COLO829 (cell line): ENCODE measurements at places on chromosomes 7 and 10.

- DNase-seq: no peak
Observed at GRCh38 chr7:2369139-2369538, 14.5 kb downstream of the EIF3B start.

GRCh38 chr7:94429153-94429552, 34.5 kb downstream of the COL1A2 start:
- no peak for DNase-seq

DNA sequence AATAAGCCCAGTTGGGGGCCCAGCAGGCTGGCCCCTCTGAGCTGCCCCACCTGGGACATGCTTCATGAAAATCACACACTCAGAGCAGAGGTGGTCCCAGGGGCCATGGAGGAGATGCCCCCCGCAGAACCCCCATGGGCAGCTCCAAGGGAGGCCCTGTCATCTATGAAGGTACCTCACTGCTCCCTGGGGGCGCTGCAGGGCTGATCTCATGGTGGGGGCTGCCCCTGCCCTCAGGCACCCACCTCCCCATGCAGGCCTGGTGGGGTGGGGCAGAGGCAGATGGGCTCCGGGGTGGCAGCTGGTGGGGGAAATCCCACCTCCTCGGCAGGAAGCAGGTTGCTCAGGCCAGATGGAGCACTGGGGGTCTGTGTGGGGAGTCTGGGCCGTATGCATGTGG, 60.5 kb downstream of the YKT6 start:
- DNase-seq: no peak

DNA sequence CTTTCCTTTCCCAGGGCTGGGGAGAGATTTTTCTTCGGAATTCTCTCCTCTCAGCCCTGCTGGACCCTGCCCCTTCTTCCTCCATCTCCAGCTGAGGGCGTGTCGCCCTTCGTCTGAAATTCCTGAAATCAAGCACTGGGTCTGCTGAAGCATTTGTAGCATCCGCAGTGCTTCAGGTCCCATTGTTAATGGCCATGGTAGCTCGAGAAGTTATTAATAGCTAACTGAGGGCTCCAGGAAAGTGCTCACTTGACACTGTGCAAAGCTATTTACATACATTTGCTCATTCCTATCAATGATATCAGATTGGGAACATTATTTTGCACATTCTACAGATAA, 515 bp downstream of the FAM149B1 start:
- DNase-seq: peak; percentile 18

- no peak for DNase-seq
Observed at GRCh38 chr7:85060696-85061095, 126.2 kb downstream of the SEMA3D start.

- peak; percentile 50 for DNase-seq
Observed at GRCh38 chr10:126634911-126635310, 35.6 kb downstream of the C10orf90 start.

- DNase-seq: no peak
Observed at GRCh38 chr7:47942132-47942531, 6.1 kb downstream of the PKD1L1 start.

DNA sequence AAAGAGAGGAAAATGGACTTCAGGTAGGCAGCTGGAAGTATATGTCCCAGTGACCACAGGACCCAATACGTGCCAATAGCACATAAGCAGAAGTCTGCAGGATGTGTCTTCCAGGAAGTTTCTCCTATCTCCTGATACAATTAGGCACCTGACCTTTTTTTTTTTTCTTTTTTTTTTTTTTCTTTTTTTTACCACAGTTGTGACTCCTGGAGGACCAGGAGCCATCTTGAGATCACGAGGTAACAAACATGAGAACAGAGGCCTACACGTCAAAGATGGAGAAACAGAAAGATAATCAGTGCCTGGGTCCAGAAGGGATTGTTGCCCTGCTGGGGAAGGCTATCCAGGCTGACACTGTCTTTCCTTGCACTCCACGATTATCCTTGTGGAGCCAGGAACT, 312.4 kb upstream of the NEBL start:
- DNase-seq: no peak

GRCh38 chr7:2118630-2119190, 114.0 kb downstream of the MAD1L1 start:
- no peak for DNase-seq

- no peak for DNase-seq
Observed at GRCh38 chr7:96657347-96658021, 52.2 kb downstream of the SEM1 start.

DNA sequence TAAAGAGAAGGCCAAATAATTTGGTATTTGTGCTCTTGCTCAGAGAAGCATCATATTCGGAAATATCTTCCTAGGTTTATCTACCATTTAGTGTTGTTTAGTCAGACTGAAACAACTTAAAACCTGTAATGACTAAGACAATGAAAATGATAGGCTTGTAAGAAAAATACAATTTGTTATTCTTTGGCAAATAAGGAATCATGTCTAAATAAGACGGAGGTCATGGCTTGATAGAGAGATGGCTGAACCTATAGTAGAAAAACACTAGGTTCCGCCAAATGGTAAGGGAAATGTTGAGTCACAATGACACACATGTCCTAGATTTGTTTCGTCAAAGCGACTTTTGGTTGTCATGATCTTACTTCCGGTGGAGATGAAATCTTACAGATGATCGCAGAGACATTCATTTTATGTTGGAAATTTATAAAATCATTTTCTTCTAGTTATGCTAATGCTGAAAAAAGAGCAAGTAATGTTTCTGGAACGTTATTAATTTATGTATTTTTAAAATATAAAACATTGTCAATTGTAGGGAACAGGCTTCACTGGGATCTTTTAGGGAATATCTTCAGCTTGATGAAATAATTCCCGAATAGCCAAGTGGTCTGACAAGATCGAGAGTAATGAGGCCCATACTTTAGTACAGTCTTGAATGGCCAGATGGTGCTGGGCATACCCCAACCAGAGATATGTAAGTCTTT, 1.0 kb downstream of the SRGN start:
- no peak for DNase-seq

DNA sequence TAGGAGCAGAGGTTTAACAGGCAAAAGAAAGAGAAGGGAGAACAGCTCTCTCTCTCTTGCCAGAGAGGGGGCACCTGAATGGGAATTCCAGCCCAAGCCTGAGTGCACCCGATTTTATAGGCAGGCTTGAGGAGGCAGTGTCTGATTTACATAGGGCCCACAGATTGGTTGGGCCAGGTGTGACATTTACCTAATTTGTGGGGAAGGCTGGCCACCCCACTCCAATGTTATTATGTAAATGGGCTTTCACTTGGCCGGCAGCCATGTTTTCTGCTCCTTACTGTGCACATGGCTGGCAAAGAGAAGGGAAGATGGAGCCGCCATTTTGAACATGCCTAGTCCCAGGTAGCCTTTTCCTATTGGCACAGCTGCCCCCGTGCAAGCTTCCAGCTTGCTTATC, 735.5 kb upstream of the AUTS2 start:
- DNase-seq: no peak

DNA sequence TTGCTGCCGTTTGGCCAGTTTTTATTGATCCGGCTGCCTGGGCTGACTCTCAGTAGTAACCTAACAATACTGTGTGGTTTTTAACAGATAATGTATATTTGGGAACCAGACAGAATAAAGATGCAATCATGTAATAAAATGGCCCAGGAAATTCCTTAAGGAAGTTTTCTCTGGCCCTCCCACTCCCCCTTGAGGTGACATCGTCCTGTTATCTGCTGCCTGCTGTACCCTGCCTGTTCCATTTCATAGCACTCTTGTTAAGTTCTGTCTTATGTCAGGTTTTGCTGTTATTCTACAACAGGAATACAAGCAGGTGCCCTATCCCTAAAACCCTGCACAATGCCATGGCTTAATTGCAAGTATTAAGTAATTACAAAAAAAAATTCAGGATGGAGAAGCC, 12.5 kb downstream of the ITGB8 start:
- no peak for DNase-seq

- no peak for DNase-seq
Observed at GRCh38 chr10:22640359-22640758, 74.0 kb downstream of the PIP4K2A start.

GRCh38 chr10:124287071-124287685, 131.5 kb downstream of the OAT start:
- no peak for DNase-seq

GRCh38 chr10:44985175-44985681, 6.6 kb upstream of the DEPP1 start:
- DNase-seq: no peak

GRCh38 chr7:139570119-139570518, 46.6 kb downstream of the CLEC2L start:
- no peak for DNase-seq

DNA sequence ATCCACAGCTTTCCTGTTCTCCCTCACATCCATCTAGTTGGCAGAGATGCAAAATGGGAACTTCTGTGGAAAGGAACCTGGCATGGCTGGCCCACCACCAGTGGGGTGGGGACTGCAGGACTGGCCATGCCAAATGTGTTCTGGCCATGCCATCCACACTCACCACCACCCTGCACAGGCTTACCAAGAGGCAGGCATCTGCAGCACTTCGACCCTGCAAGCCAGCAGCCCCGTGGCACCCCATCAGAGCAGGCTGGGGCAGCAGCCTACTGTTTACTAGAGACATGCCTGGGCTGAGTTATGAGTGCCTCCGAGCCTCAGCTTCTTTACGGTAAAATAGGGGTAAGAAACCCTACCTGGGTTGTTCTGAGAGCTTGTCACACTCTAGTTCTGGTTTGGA, 313.1 kb downstream of the PLXNA4 start:
- DNase-seq: no peak

DNA sequence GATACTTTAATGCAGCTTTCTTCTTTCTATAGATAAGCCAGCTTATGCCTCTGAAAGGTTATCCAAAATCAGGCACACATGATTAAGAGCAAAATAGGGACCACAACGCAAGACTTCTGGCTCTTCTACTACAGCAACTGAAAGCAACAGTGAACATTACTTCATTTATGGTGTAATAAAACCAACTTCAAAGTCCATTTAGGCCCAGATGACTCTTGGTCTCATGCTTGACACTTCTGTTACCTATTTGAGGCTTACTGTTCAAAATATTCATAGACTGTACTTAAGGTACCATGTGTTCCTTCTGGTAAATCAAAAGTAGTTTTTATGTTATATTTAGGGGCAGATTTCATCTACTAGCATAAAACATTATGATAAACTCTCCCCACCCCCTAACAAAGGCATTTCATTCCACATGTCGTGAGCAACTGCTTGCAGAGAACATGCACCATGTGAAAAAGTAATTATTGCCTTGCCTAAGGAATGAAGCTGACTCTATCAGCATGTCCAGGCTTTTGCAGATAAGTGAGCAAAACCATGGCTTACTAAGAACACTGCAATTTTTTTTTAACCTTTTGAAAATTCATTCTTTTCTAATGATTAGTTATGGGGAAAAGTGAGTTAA, 154.9 kb upstream of the ITGB1 start:
- no peak for DNase-seq

GRCh38 chr7:122054393-122054792, 89.7 kb downstream of the AASS start:
- no peak for DNase-seq

DNA sequence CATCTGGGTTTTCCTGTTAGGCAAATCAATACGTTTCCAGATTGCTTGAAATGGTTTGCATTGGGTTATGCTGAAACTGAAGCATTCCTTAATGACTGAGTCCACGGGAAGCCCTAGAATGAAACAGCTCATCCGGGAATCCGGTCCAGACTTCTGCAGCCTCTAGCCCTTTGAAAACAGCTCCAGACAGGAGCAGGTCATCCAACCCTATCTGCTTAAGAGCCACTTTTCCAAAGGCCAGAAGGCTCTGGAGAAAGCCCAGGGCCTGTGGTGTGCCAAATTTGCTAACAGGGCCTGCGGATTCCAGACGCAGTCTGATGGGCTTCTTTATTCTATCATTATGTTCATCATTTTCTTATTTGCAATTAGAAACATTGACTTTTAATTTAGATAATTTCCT, 265.4 kb downstream of the SKIDA1 start:
- no peak for DNase-seq

DNA sequence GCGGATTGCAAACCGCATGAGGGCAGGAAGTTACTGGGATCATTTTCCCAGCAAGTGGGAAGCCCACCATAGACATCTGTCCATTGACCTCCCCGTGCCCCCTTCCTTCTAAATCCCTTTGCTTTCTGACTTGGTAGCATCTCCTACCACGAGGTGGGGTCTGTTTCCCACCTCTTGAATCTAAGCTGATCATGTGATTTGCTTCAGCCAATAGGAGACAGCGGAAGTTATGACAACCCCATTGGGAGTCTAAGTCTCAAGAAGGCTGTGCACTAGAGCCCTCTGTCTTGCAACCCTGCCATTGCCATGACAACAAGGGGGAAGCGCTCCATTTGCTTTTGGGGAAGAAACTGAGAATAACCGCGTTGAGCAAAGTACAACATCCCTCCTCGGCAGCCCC, 39.2 kb upstream of the CARD11 start:
- DNase-seq: no peak

DNA sequence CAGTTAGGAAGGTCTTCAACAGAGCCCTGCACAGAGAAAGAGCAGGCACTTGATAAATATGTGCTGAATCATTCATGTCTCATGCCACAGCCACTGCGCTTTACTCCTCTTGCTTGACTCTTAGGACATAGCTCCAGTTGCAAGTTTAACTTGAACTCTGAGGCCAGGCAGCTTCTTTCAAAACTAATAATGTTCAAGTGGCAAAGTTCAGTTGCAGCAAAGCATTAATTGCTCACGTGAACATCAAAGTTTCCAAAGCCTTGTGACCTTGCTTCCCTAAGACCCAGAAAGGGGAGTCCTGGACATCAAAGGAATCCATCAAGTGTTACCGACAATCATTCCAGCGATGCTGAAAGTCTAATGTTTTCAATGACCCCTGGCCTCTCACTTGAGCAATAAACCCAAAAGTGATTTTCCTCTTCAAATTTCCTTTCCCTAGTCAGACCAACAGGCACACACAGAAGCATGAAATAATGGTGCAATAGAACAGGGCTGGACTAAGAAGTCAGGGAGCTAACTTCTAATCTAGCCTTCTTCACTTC, 21.8 kb upstream of the TECTB start:
- DNase-seq: no peak

GRCh38 chr10:88209837-88210561, 346.6 kb downstream of the PTEN start:
- no peak for DNase-seq

DNA sequence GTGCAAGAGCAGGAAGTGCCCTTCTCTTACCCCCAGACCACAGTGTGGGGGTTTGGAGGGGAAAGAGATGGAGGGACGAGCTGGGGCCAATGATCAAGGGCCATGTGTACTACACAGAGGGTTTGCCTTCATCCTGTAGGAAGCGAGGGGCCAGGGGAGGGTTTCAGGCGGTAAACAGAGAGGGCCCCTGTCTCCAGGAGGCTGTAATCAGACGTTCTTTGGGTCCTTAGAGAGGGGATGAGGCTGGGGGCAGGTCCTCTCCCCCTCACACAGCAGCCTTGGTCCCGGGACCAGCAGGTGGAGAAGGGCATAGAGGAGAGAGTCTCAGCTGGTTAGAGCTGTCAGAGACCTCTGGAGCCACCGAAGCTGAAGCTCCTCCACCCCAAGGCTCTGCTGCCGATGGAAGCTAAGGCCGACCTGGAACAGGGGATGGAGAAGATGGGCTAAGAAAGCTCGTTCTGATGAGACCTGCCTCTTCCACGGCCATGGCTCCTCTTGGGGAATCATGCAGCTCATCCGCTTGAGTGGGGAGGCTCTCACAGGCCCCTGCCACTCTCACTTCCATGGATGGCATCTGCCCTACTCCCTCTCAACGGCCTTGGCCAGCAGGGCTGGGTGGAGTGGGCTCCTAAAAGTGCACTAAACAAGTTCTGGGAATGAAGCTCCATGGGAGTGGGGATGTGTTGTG, 3.5 kb downstream of the LOXL4 start:
- DNase-seq: no peak
